ENCODE measurements at places on chromosomes 1 and 21.

DNA sequence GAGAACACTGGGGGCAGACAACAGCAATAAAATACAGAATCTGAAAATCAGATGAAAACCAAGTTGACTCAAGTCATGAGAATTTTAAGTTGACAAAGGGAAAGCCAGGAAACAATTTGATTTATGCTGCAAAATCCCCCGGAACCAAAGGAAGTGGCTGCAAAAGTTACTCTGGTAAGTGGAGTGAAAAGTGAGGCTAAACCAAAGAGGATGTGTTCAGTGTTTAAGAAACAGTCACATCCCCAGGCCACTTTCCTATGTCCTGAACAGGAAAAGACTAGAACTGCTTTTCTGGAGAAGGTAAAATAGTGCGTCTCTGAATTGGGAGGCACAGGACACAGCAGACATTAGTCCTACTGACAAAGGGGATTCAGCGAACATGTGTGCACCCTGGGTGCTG is 5.9 kb downstream of the TARBP1 start:
- DNase-seq: no peak

- no peak for DNase-seq
Measured at GRCh38 chr1:208455821-208456220, 211.6 kb upstream of the PLXNA2 start.

GRCh38 chr1:83929184-83929583 is 69.7 kb downstream of the TTLL7 start:
- DNase-seq: no peak

GRCh38 chr21:16532840-16533239 is 803.1 kb downstream of the USP25 start:
- DNase-seq: no peak

DNA sequence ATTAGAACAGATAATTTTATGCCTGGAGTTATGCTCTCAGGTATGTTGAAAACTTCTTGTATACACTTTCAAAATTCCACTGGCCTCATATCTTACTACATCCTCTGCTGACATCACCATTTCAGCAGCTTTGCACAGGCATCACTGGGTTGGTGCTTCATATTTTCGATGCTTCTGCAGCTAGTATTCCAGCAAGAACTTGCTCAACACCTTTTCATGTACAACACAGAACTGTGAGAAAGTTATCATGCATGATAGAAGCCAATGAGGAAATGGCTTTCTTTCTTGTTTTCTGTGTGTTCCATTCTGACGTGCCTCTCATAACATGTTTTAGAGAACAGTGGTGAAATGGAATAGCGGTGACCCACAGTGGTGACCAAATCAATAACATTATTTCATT is 5.1 kb upstream of the GBP5 start:
- no peak for DNase-seq

DNA sequence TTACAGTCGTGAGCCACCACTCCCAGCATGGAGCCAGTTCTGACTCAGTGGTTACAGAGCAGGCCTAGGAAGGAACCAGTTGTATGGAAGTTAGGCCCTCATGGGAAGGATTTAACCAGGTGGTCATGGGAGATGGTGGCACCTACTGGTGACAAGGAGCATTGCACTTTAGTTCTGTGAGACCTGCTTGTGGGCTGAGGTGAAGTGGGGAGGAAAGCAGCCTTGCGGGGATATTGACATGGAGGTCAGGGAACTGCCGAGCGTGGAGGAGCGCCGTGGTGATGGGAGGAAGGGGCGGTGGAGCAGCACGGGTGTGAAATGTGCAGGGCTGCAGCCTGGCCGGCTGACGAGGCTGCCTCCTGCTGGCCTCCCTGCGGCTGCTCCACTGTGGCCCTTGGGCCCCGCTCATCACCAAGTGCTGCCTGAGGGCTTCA is 100.4 kb downstream of the GALNT2 start:
- no peak for DNase-seq

DNA sequence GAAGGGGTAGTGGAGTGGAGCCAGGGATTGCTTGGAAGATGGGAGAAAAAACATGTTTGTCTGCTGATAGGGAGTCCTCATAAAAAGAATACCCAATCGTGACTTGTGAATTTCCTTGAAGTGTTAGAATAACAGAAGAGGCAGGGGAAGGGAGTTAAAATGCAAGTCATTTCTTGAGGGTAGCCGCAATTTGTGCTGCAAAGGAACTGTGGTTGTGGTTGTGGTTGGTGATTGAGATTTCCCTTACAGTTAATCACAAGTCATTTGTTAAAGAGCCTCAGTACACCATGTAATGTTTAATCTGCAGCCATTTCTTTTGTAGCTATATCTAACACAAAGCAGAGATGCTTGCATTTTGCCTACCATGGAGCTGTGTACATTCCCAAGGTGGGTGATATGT is 38.5 kb upstream of the EGLN1 start:
- no peak for DNase-seq

- no peak for DNase-seq
Measured at GRCh38 chr1:151475175-151475574, 15.9 kb upstream of the POGZ start.

DNA sequence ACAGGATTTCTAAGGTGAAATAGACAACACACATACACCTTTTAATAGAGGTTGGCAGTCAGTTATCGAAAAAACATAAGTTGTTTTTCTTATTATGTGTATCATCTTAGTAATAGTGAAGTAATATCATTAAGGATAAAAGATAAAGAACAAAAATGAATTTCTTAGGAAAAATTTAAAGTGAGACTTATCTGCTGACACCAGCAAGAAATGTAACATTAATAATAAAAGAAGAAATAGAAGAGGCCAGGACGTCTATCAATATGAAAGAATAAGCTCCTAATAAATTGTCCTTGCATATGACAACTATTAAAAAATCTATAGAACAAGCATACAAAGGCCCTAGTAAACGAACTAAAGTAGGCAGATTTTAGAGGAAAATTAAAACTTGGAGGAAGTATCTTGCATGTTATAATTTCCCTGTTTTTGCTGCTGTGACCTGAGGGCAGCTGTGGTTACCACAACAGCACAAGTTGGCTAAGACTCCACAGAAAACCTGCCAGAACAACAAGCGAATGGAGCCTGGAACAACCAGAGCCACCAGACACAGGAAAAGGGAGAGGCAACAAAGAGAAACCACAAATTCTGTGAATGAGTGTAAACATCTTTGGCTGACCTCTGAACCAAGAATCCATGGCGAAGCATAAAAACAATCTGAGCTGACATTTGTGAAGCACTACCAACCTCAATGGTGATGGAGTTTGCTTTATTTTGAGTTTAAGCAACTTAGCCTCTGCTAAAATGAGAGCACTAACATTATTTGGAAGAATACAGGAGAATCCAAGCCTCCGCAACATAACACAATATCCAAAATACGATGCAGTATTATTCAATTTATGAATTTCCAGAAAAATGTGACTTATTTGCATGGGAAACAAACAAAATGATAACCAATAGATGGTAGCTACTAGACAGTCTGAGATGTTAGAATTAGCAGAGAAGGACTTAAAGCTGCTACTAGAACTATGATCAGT is 207.5 kb downstream of the KCNT2 start:
- peak; percentile 28 for DNase-seq

- no peak for DNase-seq
Measured at GRCh38 chr1:81760477-81761097, 40.1 kb upstream of the ADGRL2 start.

GRCh38 chr1:94755675-94756074 is 64.5 kb upstream of the SLC44A3 start:
- DNase-seq: no peak

DNA sequence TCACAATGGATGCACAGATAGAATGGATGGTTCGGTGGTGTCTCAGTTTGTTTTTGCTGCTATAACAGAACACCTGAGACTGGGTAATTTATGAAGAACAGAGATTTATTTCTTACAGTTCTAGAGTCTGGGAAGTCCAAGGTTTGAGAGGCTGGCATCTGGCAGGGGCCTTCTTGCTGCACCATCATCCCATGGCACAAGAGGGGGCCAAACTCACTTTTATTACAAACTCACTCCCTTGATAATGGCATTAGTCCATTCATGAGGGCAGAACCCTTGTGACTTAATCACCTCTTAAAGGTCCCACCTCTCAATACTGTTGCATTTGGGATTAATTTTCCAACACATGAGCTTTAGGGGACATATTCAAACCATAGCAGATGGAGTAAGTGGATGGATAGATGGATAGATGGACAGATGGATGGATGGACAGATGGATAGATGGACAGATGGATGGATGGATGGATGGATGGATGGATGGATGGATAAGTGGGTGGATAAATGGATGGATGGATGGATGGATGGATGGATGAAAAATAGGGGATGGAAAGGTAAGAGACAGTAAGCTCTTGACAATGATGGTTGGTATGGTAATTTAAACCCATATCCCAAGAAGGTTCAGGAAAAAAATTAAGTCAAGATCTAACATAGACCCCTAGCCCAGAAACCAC is 16.5 kb downstream of the CAMK2N1 start:
- no peak for DNase-seq

- no peak for DNase-seq
Measured at GRCh38 chr1:19946971-19947370, 23.6 kb upstream of the PLA2G2E start.

GRCh38 chr1:248849152-248849551 is 9.7 kb downstream of the ZNF692 start:
- DNase-seq: no peak

- DNase-seq: no peak
Measured at GRCh38 chr1:203720242-203720641, 44.7 kb upstream of the LAX1 start.

DNA sequence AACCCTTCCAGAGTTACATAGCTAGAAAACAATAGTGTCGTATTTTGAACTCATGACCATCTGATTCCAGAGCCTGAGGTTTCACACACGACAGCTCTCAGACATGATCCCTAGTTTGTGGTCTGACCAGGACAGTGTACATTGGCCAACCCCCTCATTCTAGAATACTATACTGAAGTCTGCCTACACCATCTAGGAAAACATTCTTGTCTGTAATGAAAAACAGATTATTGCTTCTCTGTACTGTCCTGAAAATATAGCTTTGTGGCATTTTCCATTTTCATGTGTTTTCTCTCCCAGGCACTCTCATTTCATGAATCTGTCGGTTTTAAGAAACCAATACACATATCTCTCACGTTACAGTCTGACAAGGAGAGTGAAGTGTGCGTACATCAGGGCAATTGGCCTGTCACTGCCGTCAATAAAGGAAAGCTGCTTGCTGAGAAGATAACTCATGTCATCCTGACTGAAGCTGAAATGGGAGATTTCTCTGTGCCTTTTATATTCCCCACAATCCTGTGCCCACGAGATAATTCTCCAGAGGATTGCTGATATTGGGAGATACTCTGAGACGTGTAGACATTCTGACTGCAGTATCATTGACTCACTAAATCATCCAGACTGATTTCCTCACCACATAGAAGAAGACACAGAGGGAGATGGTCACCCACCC is 585.6 kb downstream of the PLPP3 start:
- DNase-seq: no peak

GRCh38 chr1:226497276-226497833 is 51.2 kb upstream of the STUM start:
- DNase-seq: no peak

DNA sequence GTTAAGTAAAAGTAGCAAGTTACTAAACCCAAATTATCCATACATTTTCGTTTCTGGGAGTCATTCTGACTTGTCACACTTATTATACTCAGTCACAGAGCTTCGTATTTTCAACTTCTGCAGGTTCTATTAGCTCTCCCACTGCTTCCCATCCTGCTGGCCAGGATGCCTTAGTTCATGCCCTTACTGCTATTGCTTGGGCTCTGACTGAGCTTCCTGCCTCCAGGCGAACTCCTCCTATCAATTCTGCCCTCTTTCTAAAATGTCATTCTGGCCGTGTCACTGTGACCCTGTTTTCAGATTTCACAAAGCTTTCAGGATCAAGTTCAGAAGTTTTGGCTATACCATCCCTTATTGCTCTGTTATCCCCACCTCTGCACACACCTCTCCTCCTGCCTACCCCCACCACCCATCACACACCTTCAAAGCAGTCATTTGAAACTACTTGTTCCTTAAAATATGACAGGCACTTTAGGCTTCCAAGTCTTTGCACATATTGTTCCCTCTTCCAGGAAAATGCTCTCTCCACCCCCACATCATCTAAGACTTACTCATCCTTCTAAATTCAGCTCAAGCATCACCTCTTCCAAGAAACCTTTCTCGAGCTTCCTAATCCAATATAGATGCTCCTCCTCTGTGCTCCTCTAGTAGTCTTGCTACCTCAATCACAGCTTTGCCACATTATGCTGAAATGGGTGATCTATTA is 278.0 kb downstream of the BRINP2 start:
- DNase-seq: no peak

GRCh38 chr21:25457411-25457810 is 149.9 kb downstream of the MRPL39 start:
- no peak for DNase-seq

DNA sequence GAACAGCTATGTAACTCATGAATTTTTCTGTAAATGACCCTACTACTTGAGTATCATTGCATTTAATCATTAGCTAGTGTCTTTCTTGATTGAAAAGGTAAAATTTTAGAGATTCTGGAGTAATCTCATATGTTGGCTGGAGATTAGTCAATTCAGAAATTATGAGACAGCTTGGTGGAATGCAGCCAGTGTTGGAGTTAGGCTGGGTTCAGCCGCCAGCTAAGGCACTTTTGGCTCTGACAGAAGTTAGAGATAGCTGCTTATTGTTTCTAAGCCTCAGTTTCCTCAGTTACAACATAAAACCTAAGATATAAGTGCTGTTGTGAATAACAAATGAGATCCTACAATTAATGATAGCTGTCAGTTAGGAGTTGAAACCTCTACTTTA is 49.4 kb downstream of the TBCE start:
- no peak for DNase-seq

GRCh38 chr1:45913731-45914501 is 110.5 kb downstream of the MAST2 start:
- DNase-seq: no peak

- DNase-seq: no peak
Measured at GRCh38 chr1:183883623-183884022, 78.7 kb downstream of the RGL1 start.

DNA sequence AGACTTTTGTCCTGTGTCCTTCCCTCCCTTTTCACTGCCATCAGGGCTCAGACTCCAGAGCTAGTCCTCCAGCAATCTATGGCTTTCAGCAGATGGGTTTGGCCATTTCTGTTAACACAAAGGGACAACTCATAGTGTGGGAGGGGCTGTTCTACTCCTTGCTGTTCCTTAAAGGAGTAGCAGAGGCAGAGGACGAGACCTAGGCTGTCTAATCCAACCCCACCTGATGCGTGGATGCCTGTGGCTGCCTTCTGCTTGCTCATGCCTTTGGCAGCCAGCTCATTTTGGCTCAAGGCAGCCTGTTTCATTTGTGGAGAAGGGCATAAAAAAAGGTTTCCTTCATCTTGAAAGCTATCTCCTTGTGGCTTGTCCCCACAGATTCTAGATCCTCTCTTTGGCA is 27.0 kb downstream of the MFSD2A start:
- DNase-seq: no peak

Data from NCI-H2107 (cell line).